Progenitor cell of endocrine pancreas (in vitro differentiated cells): ENCODE measurements at places on chromosomes 5 and 9. TPM values are rescaled to one million over a fixed set of nuclear protein-coding genes. Genes with fewer than 3 reads are reported as not detected.
A peak's percentile ranks its signal among the peaks of the same experiment; 100 is the strongest.

Gene SEC16A
- 76.1 and 78.8 TPM in 2 replicates for total RNA-seq

Gene FBP2
- not detected in 2 replicates for total RNA-seq

Gene WDR38
- total RNA-seq: not detected in 2 replicates

GRCh38 chr5:100270023-100270771 is 265.0 kb upstream of the FAM174A start:
- no peaks in the 10 kb centered on the region for H3K27me3 ChIP-seq
- H3K36me3 ChIP-seq: no peaks in the 10 kb centered on the region
- no peak overlapping the region for H3K27ac ChIP-seq
- DNase-seq: no peak
- no peaks in the 10 kb centered on the region for H3K4me1 ChIP-seq

Gene CSF2
- not detected in 2 replicates for total RNA-seq

GRCh38 chr9:4106760-4107143 is 193.1 kb downstream of the GLIS3 start:
- H3K36me3 ChIP-seq: peaks cover 10% of the 10 kb centered on the region
- H3K4me1 ChIP-seq: peaks cover 69% of the 10 kb centered on the region
- H3K27ac ChIP-seq: peak overlapping the region; percentile 98
- DNase-seq: no peak

- no peak overlapping the region for H3K4me3 ChIP-seq
- no peak overlapping the region for H3K27ac ChIP-seq
- DNase-seq: no peak
- no peaks in the 10 kb centered on the region for H3K36me3 ChIP-seq
- H3K4me1 ChIP-seq: no peaks in the 10 kb centered on the region
Measured at GRCh38 chr9:19781240-19781639, 7.6 kb downstream of the SLC24A2 start.

DNA sequence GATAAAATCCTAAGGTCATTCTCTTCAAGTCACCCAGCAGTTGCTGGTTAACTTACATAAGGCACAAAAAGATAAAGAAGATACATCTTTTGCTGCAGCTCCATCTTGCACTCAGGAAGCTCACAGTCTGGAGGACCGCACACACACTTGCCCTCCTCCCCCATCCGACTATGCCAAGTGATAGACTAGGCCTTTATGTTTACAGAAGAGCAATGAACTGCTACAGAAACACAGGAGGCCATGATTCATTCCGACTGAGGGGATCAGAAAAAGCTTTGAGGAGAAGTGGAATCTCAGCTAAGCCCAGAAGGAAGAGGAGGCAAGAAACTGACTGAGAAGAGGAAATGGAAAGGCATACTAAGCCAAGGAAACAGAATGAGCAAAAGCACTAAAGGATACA is 17.4 kb downstream of the NRG2 start:
- H3K27me3 ChIP-seq: no peaks in the 10 kb centered on the region
- H3K27ac ChIP-seq: no peak overlapping the region
- peaks cover 20% of the 10 kb centered on the region for H3K4me1 ChIP-seq
- H3K4me3 ChIP-seq: no peak overlapping the region
- no peaks in the 10 kb centered on the region for H3K36me3 ChIP-seq
- no peak for DNase-seq

DNA sequence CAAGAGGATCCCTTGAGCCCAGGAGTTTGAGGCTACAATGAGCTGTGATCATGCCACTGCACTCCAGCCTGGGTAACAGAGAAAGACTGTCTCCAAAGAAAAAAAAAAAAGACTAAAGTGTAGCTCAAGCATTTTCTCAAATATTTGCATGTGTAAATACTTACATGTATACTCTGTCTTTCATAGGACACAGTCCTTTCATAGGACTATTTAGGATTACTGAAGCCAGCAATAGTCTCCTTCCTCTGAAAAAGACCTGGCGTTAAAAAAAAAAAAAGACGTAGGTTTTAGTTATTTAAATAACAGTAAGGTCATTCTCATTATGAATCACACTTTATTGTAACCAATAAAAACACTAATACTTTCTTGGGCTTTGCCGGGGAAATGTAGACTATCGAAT is 29.9 kb downstream of the HSDL2 start:
- H3K36me3 ChIP-seq: peaks cover 19% of the 10 kb centered on the region
- H3K27me3 ChIP-seq: no peaks in the 10 kb centered on the region
- no peak overlapping the region for H3K27ac ChIP-seq
- no peak for DNase-seq

DNA sequence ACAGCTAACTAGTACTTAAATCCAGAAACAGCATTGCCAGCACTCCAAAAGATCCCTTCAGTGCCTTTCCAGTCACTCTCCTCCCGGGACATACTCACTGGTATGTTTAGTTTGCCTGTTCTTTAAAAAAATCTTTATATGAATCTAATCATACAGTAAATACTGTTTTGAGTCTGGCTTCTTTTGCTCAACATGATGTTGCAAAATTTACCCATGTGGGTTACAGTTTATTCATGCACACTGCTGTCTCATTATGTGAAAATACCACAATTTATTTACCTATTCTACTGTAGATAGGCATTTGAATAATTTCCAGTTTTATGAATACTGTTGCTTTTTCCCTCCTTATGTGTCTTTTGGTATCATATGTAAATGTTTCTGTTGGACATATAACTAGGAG is 13.5 kb downstream of the NDFIP1 start:
- peaks cover 42% of the 10 kb centered on the region for H3K4me1 ChIP-seq
- H3K36me3 ChIP-seq: peaks cover 48% of the 10 kb centered on the region

Gene PLEKHG4B
- 56.8 and 59.5 TPM in 2 replicates for total RNA-seq

Gene LVRN
- 0.24 and 0.64 TPM in 2 replicates for total RNA-seq

GRCh38 chr5:1502046-1502736 is 21.6 kb downstream of the LPCAT1 start:
- no peak overlapping the region for H3K4me3 ChIP-seq
- no peak overlapping the region for H3K27ac ChIP-seq
- no peaks in the 10 kb centered on the region for H3K4me1 ChIP-seq
- H3K27me3 ChIP-seq: no peaks in the 10 kb centered on the region
- H3K36me3 ChIP-seq: peaks cover 2% of the 10 kb centered on the region
- DNase-seq: no peak

GRCh38 chr9:123354806-123355508 is 1.0 kb upstream of the CRB2 start:
- peaks cover 33% of the 10 kb centered on the region for H3K4me1 ChIP-seq
- no peak overlapping the region for H3K27ac ChIP-seq
- H3K27me3 ChIP-seq: peaks cover 38% of the 10 kb centered on the region
- no peak overlapping the region for H3K4me3 ChIP-seq

Gene SLC36A3
- not detected in 2 replicates for total RNA-seq

GRCh38 chr5:103375350-103375749 is 116.8 kb downstream of the MACIR start:
- no peak for DNase-seq
- H3K36me3 ChIP-seq: no peaks in the 10 kb centered on the region
- H3K27ac ChIP-seq: no peak overlapping the region
- H3K4me3 ChIP-seq: no peak overlapping the region
- H3K4me1 ChIP-seq: peaks cover 46% of the 10 kb centered on the region

GRCh38 chr5:98989727-98990126 is 60.9 kb upstream of the CHD1 start:
- peaks cover 3% of the 10 kb centered on the region for H3K4me1 ChIP-seq
- DNase-seq: no peak
- H3K27ac ChIP-seq: no peak overlapping the region
- H3K36me3 ChIP-seq: no peaks in the 10 kb centered on the region

- DNase-seq: no peak
- no peak overlapping the region for H3K4me3 ChIP-seq
- no peaks in the 10 kb centered on the region for H3K4me1 ChIP-seq
- no peak overlapping the region for H3K27ac ChIP-seq
Measured at GRCh38 chr5:157400741-157401495, 59.1 kb upstream of the NIPAL4 start.

- H3K27ac ChIP-seq: no peak overlapping the region
- H3K4me3 ChIP-seq: no peak overlapping the region
- peaks cover 3% of the 10 kb centered on the region for H3K4me1 ChIP-seq
- no peak for DNase-seq
Measured at GRCh38 chr5:95631255-95631958, 11.5 kb downstream of the GPR150 start.

Gene CER1
- total RNA-seq: 0.73 TPM in 1 of 2 replicates, not detected in the other

Gene NR6A1
- 71.6 and 86.4 TPM in 2 replicates for total RNA-seq

GRCh38 chr5:138305797-138306196 is 25.8 kb downstream of the CDC25C start:
- H3K27me3 ChIP-seq: no peaks in the 10 kb centered on the region
- H3K36me3 ChIP-seq: peaks cover 10% of the 10 kb centered on the region
- no peak overlapping the region for H3K4me3 ChIP-seq
- H3K4me1 ChIP-seq: peaks cover 2% of the 10 kb centered on the region
- no peak for DNase-seq

Gene PRLR
- total RNA-seq: 5.7 and 7.6 TPM in 2 replicates

DNA sequence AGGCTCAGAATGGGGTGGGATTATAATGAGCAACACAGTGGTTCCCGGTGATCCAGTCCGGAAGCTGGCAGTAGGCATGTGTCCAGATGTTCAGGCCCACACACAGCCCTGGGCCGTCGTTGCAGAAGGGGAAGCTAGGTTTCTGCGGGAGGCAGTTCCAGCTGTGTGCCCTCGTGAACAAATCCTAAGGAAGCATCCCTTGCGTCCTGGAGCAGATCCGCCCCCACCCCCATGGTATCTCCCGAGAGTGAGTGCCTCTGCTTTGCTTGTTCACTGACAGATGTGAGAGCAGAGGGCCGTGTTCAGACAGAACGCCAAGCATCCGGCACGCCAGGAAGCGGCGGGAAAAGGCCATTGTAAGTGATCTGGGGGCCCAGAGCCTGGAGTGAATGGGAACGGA is 104.8 kb downstream of the PDE6A start:
- H3K4me3 ChIP-seq: no peak overlapping the region
- H3K4me1 ChIP-seq: peaks cover 3% of the 10 kb centered on the region
- no peak overlapping the region for H3K27ac ChIP-seq
- peaks cover 3% of the 10 kb centered on the region for H3K27me3 ChIP-seq
- no peak for DNase-seq

GRCh38 chr5:53323511-53323910 is 156.9 kb upstream of the FST start:
- peaks cover under 1% of the 10 kb centered on the region for H3K27me3 ChIP-seq
- no peak overlapping the region for H3K27ac ChIP-seq
- no peaks in the 10 kb centered on the region for H3K36me3 ChIP-seq
- H3K4me1 ChIP-seq: no peaks in the 10 kb centered on the region

Gene MARCHF11
- total RNA-seq: not detected in 2 replicates

Gene TMEFF1
- 69.1 and 78.1 TPM in 2 replicates for total RNA-seq

DNA sequence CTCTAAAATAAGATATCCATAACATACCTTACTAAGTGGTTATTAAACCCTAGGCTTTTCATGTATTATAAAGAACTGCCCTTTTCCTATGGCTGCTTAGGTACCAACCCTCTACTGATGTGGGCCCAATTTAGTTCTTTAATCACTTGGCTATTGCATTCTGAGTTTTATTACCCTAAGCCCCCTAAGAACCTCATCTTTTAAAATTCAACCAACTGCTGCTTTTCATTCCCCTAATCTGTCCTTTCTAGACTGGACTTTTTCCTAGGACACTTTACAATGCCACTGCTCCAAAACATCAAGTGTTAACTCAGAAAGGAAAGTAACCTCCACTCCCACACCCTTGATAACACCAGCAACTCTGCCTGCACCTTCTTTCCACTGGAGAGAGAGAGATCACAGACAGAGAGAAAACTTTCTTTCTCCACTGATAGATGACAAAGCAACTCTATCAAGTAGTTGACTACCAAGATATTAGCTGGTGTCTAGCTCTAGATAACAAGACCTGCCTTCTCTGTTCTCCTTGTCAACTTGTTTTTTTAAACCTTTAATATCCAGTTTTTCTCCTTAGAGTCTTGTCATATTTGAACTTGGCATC is 27.3 kb downstream of the ELL2 start:
- H3K4me3 ChIP-seq: no peak overlapping the region
- H3K27me3 ChIP-seq: no peaks in the 10 kb centered on the region
- H3K36me3 ChIP-seq: peaks cover 18% of the 10 kb centered on the region
- peak overlapping the region; percentile 23 for H3K27ac ChIP-seq
- DNase-seq: no peak
- peaks cover 65% of the 10 kb centered on the region for H3K4me1 ChIP-seq

Gene FAM114A2
- 20.0 and 23.6 TPM in 2 replicates for total RNA-seq

GRCh38 chr5:67677422-67677970 is 480.9 kb upstream of the CD180 start:
- H3K27me3 ChIP-seq: no peaks in the 10 kb centered on the region
- DNase-seq: no peak
- no peaks in the 10 kb centered on the region for H3K36me3 ChIP-seq
- no peak overlapping the region for H3K4me3 ChIP-seq
